ENCODE measurements at places on chromosomes 1 and 21. TPM values are rescaled to one million over a fixed set of nuclear protein-coding genes. Genes with fewer than 3 reads are reported as not detected.
A peak's percentile ranks its signal among the peaks of the same experiment; 100 is the strongest.

DNA sequence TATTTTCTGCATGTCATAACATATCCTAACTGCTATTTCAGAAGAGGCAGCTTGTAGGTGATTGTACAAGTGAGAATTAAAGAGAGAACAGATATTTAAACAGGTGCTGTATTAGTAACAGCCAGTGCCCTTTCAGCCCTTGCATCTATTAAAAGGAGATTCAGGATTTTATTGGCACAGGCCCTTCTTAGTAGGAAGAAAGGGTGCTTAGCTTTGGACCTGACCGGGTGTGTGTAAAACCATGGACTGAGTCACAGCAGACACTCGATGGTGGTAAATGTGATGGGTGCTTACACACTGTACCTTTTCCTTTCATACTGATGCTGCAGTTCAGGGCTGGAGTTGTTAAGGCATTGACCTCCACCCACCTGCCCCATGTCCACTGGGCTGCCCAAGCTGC lies 12.7 kb upstream of the CD101 start:
- no peak for DNase-seq

- no peak for DNase-seq
These were observed 51.5 kb downstream of the KCNAB2 start for GRCh38 chr1:6097117-6097595.

DNA sequence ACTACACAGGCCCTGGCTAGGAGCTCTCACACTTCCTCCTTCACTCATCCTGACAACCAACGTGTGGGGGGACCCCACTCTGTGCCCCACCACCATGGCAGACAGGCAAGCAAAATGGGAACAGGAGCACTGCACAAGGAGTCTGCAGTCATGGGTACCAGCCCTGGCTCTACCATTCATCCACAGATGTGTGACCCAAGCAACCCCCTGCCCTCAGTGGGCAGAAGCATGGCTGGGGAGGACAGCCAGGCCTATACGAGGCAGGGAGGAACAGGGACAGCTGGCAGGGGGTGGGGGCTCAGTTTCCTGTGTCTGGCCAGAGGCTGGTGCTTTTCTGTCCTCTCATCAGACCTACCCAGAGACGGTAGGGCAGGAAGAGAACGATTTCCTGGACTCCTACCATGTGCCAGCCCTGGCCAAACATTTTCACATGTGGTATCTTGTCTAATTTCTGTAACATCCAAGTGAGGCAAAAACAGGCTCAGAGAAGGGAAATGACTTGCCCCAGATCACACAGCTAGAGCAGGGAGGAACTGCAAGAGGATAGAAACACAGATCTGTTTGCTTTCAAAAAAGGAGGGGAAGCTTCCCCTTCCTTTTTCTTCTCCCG lies 178.0 kb downstream of the HIVEP3 start:
- no peak for DNase-seq

GRCh38 chr1:232084584-232085223 lies 458.1 kb downstream of the DISC1 start:
- peak; percentile 15 for DNase-seq

Gene MFSD2A
- total RNA-seq: 2.1 TPM

Gene CELA2A
- not detected for total RNA-seq

Gene F5
- 0.62 TPM for total RNA-seq

All from tongue (tissue), 3 donors.